ACHN (cell line): ENCODE measurements at places on chromosomes 13 and 19.

- no peak for DNase-seq
Observed at GRCh38 chr13:98300956-98301641, 124.0 kb upstream of the RNF113B start.

DNA sequence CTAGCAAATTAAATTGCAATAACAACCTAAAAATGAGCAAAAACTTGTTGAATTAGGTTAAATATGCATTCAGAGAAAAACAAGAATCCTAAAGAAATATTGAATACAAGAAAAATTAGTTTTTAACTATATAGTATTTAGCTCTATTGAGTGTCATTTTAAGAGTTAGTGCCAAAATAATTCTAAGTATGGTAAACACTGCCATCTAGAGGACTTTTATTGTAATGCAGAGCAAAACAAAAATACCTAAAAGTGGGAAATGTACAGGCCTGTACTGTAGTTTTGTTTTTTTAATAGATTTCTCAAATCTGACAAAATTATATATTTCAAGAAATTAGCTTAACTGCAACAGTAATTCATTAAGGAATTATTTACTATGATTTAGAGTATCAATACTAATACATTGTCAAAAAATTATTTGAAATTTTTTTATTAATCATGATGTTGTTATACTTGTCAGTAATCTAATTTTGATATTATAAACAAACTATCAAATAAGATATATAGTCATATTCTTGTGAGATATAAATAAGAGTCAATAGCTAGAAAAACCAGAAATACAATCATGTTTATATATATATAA lies 8.2 kb upstream of the PCDH9 start:
- peak; percentile 45 for DNase-seq

- no peak for DNase-seq
Observed at GRCh38 chr19:40598918-40599307, 2.3 kb upstream of the LTBP4 start.

DNA sequence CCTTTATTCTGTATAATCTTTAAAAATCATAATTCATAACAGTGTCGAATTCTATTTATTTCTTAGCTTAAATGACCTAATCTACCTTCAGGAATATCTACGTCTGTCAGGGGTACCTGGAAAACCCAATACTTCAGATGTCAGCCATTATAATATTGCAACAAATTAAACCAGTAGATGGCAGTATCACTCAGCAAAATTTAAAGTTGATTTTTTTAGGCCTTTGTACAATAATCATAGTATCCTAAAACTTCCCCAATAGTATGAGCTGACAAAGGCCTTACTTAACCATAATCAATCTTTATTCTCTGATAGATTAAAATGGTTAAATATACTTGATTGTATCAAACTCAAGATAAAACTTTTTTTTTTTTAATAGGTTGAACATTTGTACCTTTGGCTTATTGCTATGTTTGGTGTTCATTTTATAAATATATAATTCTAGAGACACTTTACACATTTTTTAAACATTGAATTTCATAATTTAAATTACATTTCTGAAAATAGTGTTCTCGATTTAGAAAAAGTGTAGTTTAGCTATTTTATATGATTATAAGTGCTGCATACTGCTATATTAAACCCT lies 830.2 kb upstream of the SPRY2 start:
- peak; percentile 41 for DNase-seq

DNA sequence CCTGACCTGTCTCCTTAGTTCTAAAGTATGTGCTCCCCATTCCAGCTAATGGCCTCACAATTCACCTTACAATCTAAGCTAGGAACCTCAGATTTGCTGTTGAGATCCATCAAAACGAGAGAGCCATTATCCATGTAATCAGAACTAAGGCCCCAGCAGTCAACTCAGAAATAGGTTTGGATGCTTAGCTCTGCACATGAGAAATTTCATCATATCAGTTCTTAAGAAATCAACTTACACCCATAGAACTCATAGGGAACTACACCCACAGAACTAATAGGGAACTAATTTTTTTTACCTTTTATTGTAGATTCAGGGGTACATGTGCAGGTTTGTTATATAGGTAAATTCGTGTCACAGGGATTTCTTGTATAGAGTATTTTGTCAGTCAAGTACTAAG lies 28.7 kb downstream of the CYSLTR2 start:
- DNase-seq: no peak

DNA sequence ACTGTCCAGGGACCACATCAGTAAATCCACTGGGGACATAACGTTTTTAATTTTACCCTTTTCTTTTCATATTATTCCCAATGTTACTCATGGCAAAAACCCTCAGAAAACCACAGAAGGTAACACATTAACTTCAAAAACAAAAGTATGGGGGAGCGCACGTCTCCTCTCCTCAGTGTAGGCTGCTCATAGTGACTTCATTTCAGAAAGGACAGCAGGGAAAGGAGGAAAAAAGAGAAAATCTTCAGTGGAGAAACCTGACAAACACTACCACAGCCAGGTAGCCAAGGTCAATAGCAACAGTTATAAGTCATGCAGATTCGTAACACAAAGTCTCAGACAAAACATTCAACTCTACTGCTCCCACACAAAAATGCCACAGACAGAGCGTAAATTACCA lies 21.4 kb downstream of the DZIP1 start:
- DNase-seq: peak; percentile 33

DNA sequence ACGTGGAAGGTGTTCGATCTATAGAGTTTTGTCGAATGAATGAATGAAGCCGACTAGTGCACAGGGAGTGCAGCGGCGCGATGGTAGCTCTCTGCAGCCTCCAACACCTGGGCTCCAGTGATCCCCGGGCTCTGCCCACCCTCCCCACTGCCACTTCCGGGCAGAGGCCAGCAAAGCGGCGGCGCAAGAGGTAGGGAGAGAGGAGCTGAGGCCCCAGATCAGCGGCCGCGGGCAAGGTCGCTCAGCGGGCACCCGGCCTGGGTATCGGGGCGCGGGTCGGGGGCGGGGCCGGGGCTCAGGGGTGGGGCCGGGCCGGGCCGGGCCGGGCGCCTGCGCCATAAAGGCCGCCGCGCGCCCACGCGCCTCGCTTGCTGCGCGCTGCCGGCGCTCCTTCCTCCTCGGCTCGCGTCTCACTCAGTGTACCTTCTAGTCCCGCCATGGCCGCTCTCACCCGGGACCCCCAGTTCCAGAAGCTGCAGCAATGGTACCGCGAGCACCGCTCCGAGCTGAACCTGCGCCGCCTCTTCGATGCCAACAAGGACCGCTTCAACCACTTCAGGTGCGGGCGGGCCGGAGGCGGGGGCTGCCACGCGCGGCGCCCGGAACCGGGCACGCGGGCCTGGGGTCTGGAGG lies at the start of gene GPI:
Gene GPI, plus strand, starts transcription at position 367 of the 633 bp plus-strand sequence. Its CDS starts 71 bp downstream, at position 438.
- DNase-seq: peak; percentile 55

GRCh38 chr13:45700971-45701900 lies 884 bp upstream of the CBY2 start:
- DNase-seq: no peak

DNA sequence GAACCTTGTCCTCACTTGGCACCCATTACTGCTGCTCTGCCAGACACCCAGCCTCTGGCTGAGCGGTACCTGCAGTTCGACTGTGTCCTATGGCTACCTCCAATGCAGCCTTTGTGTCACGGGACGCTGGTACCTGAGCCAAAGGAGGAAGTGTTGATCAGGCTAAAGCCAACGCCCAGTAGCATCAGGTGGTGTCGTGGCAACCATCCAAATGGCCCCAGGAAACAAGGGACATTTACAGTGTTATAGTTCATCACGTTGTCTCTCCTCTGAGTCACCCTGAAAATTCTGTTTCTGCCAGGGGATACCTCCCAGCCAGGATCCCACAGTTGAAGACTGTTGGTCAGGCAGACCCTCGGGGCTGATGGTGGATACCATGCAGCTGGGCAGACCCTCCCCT lies 10.1 kb downstream of the RHPN2 start:
- no peak for DNase-seq

DNA sequence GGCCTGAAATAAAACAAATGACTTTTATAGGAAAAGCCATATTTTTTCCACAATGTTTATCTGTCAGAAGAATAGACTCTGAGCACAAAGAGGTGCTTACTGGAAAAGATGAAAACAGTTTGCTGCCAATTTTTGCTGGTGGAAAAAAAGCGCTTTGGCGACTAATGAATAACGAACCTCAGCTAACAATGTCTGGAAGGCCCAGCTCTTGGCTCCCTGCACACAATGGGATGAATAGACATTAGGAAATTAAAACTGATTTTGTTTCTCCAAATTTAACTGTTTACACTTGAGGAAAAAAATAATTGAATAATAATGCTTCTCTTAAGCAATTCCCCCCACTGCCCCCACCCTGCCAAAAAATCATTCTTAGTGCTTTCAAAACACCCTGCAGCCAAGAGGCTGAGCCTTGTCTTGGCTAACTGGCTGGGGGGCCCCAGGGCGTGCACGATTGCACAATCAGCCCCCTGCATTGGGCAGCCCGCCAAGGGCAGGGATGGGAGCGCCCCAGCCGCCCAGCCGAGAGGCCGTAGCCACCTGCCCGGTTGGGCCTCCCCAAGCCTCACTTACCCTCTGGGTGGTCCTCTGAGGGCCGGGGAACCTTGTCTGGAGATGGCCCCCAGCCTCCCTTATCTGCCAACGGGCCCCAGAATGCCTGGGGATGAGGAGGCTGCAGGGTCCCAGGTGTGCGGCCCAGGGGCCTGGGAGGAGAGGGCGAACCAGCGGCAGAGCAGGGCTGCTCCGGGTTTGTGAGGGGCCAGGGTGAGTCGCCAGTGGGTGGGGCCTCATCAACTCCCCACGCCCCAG lies 16.8 kb downstream of the CEBPG start:
- DNase-seq: no peak

DNA sequence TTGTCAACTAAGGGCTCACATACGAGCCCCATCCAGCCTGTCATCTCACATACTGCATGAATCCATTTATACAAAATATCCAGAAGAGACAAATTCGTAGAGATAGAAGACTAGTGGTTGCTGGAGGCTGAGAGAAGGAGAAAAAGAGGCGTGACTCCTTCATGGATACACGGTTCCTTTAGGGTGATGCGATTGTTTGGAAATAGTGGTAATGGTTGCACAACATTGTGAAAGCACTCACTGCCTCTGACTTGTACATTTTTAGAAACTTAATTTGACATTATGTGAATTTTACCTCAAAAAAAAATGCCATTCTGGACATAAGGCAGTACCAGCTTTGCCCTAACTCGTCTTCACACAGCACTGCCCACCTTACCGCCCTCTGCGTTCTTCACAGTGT lies 27.3 kb downstream of the IGFL1 start:
- no peak for DNase-seq

DNA sequence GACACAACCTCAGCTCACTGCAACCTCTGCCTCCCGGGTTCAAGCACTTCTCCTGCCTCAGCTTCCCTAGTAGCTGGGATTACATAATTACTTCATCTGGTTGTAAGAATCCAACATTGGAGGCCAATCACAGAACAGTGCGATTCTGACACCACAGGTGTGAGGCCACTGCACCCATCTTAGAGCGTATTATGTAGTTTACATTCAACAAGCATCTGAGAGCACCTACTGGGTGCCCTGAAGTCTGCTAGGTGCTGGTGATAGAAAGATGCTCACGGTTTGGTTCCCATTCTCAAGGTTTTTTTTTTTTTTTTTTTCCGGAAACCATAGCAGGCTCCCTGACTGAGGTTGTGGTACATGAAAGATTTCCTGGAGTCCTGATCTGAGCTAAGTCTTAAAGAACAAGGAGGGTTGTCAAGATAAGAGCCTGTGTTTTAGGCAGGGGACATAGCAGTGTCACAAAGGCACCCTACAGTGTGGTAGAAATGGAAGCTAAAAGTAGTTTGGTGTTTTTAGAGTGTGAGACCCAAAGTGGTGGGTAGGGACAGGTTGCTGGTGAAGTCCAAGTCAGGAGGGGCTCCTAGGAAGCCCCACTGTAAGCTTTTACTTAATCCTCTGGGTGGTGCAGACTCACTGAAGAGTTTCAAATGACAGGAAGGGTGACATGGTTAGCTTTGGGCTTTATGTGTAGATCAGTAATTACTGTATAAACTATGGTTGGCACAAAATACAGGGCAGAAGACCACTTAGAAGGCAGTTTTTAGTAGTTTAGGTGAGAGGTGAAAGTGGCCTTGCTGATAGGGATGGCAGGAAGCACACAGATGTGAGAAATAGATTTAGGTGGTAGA lies 15.2 kb downstream of the SAE1 start:
- DNase-seq: no peak

- DNase-seq: no peak
Observed at GRCh38 chr13:64551755-64552154, 2678.4 kb downstream of the PCDH9 start.

DNA sequence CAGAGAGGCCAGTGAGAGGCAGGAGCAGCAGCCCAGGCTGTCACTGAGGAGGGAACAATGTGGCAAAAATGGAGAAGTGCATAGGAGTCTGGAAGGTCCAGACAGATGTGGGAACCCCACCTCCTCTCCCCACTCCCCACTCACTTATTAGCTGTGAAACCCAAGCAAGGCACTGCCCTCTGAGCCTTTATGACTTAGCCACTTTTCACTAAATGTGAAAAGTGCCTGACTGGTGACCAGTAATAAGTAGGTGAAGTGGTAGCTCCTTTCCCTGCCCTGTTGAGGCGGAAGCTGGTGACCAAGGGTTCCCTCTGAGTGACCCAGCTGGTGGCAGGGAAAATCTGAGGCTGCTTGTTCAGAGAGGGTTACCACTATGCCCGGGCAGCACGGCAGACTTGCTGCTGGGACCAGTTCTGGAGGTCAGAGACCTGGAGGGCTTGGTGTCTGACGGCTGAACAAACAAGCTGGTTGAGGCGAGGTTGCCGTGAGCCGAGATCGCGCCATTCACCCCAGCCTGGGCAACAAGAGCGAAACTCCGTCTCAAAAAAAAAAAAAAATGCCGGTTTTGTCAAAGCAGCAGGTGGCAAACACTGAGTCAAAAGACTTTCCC lies 80.0 kb downstream of the ZNF429 start:
- DNase-seq: no peak

GRCh38 chr13:94435604-94436226 lies 43.8 kb downstream of the DCT start:
- peak; percentile 57 for DNase-seq

DNA sequence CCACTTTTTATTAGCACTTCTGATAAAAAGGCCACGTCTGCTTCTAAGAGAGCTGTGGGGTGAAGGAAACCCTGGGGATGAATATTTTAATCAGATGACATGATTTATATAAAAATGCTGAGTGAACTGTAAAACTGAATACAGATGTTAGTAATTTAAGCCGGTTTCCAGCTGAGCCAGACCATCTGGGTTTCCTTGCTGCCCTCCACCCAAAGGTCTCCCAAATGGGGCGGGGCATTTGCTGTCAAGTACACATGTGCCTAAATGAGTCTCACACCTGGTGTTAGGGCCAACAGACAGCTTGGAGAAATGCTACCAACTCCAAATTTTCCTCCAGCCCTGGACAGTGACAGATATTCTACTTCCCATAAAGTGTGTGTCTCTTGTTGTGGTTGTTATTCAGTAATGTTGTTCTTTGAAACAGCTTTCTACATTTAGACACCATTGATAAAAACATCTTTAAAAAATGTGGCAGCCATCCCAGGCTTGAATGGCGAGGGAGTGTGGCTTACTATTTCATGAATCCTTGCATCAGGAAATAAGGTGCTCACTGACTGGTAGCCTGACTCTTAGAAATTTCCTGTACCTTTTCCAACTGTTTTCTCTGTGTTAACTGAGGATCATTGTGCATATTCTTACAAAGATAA lies 350.4 kb downstream of the MTUS2 start:
- DNase-seq: no peak

- no peak for DNase-seq
Observed at GRCh38 chr13:30868799-30869470, 37.1 kb upstream of the MEDAG start.
